Retina (tissue), 1 donor: ENCODE measurements at places on chromosomes 7 and 10.

DNA sequence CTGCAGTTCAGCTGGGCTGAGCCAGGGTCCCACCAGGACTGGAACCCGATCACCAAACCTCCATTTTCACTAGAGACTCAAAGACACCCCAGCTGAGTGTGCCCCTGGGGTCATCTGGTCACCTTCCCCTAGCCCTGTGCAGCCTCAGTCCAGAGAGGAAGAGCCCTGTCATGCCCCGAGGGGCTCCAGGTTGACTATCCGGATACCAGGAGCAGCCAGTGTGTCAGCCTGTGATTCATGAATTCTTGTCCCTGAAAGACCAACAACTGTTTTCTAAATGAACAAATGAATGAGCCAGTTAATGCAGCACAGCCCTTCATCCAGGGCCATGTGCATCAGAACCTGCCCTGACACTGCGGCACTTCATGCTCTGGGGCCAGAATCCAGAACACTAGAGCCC lies 201.9 kb upstream of the TCERG1L start:
- no peak for DNase-seq

DNA sequence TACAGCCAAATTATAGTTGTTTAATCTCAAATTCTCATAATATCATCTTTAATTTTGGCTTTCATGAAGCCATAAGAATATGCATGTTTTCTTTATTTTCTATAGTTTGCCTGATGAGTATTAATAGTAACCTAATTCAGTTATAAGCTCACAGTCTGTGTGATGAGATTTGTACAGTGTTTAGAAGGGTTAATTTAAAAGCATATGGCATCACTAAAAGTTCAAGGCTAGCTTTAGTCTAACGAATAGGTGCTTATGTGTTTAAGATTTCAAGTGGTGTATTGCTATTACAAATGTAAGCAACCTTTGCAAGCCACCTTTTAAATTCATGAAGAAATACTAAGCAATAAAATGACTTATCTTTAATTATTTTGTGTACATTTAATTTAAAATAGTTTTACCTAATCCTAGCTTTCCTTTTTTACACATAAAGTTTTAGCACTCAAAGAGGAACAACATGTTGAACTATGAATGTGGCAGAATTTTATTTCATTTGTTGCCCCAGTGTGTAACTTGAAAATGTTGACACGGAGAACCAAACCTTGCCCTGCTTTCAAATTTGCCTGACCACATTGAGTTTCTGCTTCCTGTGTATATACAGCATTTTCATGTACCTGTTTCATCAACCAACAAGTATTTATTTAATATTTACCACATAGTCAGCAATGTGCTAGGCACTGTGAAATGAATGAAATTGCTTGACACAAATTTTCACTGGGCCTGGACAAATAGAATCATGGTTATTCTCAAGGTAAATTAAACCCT lies 41.5 kb downstream of the TET1 start:
- no peak for DNase-seq

DNA sequence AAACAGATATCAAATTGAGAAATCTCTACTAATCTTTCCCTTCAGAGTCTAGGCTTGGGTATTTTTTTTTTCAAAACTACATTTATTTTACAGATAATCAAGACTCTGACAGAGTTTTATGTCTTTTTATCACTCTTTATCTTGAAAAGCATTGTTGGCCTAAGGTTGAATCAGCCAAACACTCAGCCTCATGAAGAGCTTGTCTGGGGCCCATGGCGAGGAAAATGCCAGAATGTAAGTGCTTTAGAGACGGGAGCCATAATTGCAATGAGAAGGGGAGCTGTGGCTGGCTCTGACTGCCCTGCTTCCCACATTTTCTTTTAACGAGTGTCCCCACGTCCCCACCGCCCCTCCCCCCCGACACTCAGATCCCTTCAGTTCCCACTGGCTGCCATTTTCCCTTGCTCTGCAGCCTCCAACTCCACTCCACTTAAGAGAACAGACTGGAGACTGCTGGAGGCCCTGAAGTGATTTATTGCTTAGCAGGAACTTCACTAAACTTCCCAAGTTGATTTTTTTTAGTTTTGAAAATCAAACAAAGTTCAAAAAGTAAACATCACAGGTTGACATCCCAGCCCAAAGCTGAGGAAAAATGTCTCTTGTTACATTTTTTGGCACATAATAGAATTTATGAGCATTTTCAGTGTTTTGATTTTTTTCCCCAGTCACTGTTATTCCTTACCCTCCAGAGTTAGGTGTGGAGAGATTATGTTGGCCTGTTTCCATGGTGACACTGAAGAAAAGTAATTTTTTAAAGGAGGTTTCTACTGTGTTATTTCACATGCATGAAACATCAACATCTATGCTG lies 637.5 kb upstream of the GALNT17 start:
- DNase-seq = no peak

DNA sequence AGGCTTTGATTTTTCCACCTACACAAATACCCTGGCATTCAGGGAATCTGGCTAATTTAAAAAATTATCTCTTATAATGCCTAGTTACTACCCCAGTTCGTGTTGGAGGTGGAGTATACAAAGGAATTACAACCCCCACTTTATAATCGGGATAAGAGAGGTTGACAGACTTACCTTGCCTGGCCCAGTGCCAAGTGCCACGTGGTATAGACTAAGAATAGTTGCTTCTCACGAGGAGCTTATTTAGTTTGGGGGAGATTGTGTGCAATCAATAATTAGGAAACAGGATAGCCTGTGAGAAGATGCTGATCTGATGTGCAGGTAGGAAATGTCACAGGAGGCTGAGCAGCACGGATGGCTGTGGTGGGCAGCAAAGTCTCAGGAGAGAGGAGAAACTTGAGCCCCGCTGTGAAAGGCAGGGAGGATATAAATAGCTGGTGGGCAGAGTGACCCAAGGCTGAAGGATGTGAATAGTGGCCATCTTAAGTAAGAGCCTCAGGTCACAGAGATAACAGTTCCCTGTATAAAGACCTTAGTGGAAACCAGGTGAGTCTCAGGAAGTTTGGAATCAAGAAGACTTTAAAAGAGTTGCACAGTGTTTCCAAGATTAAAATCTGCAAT lies 11.3 kb upstream of the ATXN7L1 start:
- DNase-seq = no peak

GRCh38 chr10:63055705-63056104 lies 77.4 kb upstream of the NRBF2 start:
- DNase-seq = no peak

- no peak for DNase-seq
Measured at GRCh38 chr10:3980144-3980543, 195.1 kb upstream of the KLF6 start.

GRCh38 chr10:16436367-16436757 lies 448 bp upstream of the PTER start:
- no peak for DNase-seq

DNA sequence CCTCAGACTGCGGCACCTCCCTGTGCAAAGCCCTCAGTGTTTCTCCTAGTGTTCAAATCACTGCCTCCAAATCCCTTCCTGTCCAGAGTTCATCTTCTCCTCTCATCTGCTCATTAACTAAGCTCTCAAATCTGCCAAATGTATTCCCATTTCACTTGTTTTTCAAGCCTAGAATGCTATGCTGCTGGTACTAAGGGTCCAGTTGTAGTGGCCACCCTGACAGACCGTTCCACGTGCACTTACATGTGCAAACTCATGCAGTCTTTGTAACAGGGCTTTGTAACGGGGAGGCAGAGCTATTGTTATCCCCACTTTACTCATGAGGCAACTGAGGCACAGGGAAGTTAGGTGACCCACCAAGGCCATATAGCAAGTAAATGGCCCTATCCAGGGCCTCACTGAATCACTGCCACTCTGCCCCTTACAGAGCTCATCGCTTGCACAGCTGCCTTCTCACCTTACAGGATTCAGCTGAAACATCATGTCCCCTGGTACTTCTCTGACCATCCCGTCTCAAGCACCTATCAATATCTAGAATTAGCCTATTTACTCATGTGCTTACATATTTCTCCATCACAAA lies 153.0 kb upstream of the PDE1C start:
- no peak for DNase-seq

- no peak for DNase-seq
Measured at GRCh38 chr10:13784067-13784466, 197.3 kb downstream of the PRPF18 start.

GRCh38 chr7:64999165-65000004 lies 7.1 kb downstream of the ERV3-1 start:
- DNase-seq = no peak

DNA sequence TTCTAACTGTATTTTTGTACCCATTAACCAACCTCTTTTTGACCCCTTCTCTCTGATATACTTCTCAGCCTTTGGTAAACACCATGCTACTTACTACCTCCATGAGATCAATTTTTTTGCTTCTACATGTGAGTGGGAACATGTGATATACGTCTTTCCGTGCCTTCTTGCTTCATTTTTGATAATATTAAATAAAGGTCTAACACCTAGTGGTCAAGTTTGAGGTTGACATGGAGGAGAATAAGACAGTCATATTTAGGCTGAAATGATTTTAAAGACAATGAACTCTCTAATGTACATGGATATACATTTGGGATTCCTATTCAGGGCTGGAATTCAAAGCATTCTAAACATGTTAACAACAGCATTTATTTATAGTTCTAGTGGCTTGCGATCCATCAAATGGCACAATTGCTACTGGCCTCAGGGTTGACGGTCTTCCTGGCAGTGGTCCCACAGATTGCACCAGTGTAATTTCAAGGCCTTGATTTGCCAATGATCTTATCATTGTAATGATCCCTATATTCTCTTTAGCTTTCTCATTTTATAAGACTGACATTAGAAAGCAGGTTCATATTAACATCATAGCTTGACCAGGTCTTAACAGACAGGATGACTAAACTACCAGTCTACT lies 315.9 kb upstream of the ETV1 start:
- no peak for DNase-seq

DNA sequence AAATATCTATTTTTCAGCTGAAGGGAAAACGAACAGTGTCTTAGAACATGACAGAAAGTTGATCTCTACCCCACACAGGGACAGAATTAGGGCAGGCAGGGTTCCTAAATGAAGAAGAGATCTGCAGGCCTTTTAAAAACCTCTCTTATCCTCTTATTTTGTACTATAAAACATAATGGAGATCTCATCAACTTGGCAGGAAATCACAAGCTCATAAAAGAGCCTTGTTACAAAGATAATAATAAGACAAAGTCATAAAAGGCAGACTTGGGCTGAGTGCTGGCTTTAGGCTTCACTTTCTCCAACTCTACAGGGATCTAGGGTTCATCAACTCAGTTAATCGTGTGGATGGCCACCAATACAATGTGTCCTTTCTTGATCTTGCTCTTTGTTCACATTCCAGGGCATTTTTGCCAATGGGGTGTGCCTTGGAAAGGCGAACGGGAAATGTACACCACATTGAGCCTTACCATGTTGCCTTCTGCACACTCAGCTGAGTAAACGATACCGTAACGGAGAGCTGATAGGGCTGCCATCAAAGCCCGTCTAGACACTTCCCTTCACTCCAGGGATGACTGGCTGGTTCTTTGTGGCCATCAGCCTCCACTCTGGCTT lies 7.1 kb upstream of the TEX36 start:
- DNase-seq = no peak

DNA sequence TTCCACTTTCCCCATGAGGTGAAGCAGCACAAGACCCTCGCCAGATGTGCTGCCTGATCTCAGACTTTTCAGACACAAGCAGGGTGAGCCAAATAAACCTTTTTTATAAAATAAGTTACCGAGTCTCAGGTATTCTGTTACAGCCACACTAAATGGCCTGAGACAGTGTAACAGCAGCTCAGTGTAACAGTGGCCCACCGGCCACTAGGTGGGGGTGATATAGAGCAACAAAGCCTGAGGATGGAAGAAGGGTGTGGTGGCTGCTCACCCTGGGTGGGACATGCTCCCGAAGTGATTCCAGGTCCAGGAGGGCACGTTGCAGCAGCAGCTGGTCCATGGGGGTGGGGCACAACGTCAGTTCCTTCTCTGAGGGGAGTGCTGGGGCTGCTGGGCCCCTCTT lies 44.6 kb downstream of the BMS1 start:
- peak; percentile 26 for DNase-seq

DNA sequence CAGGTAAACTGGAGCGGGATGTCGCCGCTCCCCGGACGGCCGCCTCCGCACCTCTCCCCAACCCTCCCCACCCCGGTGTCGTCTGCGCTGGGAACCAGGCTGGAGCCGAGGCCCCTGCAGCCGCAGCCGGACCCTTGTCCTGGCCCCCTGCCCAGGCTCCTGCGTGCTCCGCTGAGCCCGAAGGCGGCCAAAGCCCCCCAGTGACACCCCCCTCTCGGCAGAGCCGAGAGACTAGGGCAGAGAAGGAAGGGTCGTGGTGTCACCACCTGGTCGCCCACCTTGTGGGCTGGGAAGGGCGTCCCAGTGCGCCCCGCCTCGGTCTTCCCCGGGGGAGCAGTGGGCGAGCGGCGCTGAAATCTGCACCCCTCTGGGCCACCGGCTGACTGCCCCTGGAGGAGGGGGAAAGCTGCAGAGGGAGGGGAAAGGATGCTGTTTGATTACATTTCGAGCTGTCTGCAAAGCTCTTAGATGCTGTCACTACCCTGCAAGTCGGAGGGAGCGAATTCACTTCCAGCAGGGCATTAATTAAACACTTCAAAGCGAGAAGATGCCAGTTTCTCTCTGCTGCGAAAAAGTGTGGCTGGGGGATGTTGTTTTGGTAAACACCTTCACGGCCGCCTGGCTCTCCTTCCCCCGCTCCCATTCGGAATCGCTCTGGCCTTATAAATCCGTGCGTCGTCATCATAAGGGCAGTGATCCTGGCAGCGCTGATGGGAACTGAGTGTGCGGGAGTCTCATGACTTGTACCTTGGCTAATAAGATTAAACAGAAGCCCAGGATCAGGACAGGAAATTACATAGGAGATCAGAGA lies 622 bp downstream of the DYNC1I1 start:
- peak; percentile 77 for DNase-seq

GRCh38 chr7:116420003-116420402 lies 79.5 kb upstream of the CAV2 start:
- DNase-seq = no peak

DNA sequence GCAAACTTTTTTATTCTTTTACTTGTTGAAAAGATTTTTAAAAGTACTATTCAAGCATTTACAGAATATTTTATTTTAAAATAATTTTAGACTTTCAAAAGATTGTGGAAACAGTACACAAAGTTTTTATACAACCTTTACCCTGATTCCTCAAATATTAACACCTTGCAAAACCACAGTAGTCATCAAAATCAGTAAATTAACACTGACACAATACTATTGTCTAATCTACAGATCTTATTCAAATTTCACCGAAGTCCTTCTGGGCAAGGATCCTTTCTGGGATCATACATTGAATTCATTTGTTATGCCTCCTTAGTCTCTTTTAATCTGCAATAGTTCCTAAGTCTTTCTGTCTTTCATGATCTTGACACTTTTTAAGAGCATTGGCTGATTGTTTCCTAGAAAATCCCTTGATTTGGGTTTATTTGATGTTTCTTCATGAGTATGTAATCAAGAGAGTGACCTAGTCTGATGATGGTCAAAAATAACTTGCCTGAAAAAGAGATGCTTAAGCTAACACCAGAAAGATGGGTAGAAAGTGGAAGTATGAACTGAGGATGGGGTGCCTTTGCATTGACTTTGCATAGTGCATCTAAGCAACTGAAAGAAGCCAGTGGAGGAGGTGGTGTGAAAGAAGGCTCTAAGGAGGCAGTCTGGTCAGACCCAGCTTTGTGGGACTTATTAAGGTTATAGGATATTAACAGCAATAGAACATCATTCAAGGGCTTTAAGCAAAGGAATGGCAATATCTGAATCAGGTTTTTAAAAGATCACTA lies 9.7 kb downstream of the STAMBPL1 start:
- DNase-seq = no peak

GRCh38 chr7:116196947-116197346 lies 13.4 kb upstream of the TES start:
- DNase-seq = no peak

- DNase-seq = no peak
Measured at GRCh38 chr7:47803846-47804245, 144.4 kb downstream of the PKD1L1 start.
